Cortex of kidney (tissue), 1 donor: ENCODE measurements at places on chromosomes 4 and X.

GRCh38 chr4:108355902-108356535 lies 187.3 kb upstream of the LEF1 start:
- DNase-seq = no peak

DNA sequence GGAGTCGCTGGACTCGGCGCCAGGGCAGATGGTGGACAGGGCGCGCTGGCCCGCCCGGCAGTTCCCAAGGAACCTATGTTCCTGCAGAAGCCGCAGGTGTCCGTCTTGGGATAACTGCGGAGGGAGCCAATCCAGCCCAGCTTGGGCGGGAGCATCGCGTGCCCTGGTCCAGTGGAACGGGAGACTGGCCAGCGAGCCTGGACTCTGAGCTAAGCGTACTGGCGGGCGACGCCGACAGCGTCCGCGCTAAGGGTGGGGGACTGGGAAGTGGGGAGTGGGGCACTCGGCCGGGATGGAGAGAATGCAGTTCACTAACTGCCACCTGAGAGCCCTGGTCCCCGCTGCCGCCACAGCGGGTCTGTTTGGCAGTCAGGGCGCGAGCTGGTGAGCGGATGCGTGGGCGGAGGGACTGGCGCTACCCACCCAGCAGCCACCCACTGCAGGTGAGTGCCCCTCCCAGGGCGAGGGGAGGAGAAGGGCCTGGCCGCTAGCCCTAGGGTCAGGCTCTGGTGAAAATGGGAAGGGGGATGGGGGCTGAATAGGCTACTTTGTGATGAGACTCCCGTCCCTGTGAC lies 1.3 kb upstream of the MAMLD1 start:
- no peak for DNase-seq

GRCh38 chrX:11337292-11338009 lies 44.2 kb downstream of the AMELX start:
- DNase-seq = no peak

- no peak for DNase-seq
These were observed 240.6 kb downstream of the AFAP1 start for GRCh38 chr4:7699031-7699430.

DNA sequence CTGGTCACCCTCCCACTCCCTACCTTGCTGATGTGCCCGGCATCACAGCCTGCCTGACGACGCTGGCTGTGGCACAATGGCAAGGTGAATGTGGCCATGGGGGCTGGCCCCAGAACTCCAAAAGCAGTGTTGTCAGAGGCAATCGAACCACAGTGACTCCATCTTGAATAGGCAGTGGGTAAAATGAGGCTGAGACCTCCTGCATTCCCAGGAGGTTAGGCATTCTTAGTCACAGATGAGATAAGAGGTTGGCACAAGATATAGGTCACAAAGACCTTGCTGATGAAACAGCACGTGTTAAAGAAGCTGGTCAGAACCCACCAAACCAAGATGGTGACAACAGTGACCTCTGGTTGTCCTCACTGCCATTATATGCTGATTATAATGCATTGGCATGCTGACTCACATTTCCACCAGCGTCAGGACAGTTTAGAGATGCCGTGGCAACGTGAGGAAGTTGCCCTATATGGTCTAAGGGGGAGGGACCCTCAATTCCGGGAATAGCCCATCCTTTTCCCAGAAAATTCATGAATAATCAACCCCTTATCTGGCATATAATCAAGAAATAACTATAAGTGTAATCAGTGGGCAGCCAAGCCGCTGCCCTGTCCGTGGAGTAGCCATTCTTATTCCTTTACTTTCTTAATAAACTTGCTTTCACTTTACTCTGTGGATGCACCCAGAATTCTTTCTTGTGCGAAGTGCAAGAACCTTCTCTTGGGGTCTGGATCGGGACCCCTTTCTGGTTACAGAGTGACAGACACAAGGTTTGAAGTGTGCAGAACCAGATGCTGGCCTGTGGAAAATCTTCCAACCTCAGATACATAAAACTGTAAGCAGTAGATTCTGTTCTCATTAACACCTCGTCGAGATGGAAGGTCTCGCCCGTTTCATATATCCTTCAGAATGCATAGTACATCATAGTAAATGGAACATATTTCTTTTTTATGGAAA lies 26.8 kb upstream of the CLDN24 start:
- DNase-seq = no peak

GRCh38 chrX:139200346-139200745 lies 330.2 kb upstream of the F9 start:
- no peak for DNase-seq

DNA sequence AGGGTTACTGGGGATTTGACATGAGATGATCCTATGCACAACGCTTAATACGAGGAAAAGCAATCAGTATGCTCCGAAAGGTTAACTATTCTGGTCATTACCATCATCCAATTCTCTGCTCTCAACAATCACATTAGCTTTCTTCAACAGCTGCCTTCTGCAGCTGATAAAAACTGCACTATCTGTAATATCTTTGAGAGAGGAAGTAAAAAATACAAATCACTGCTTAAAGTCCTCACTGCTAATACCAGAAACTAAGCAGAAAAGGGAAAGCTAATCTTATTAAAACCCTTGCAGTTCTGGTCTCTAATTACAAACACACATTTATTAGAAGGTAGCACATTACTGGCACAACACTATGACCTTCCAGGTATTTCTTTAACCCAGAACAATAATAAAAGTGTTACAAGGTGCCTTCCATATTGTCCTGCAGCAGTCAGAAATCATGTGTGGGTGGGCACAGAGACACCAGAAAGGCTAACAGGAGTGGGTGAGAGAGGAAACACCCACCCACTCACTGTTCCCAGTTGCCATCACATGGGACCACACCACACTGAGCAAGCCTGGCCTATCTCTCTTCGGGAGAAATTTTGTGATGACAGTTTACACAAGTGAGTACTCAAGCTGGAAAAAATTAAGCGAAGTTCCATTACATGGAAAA lies 71.0 kb downstream of the RELL1 start:
- no peak for DNase-seq

GRCh38 chr4:54484383-54484782 lies 173.4 kb upstream of the KIT start:
- no peak for DNase-seq

- no peak for DNase-seq
These were observed 198.6 kb downstream of the CEP135 start for GRCh38 chr4:56147371-56147770.

DNA sequence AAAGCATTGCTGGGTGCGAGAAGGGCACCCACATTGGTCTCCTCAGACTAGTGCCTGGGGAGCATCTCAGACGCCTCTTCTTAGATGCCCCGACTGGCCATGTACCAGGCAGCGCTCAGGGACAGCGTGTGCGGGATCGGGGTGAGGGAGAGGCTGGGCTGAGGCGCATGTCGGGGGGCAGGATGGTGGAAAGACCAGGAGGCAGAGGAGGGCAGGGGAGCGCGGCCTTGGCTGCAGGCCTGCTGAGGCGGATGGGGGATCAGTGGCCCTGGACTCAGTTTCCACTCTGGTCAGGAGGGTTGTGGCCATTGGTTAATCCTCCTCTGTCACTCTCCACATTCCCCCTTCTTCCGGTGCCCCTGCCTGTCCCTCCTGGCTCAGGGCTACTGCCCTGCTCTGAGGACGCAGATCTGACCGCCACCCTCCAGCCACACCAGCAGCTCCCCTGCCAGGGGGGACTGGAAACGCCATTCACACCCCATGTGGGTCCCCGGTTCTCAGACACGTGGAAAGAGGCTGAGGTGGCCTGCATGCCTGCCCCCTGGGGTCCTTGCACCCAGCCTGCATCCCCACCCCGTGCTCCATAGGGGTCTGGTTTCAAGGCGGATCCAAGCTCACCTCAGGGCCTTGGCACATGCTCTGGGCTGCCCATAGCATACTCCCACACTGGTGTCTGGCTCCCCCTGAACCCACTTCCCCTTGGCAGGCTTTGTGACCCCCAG lies 105.9 kb downstream of the CPZ start:
- DNase-seq = no peak

DNA sequence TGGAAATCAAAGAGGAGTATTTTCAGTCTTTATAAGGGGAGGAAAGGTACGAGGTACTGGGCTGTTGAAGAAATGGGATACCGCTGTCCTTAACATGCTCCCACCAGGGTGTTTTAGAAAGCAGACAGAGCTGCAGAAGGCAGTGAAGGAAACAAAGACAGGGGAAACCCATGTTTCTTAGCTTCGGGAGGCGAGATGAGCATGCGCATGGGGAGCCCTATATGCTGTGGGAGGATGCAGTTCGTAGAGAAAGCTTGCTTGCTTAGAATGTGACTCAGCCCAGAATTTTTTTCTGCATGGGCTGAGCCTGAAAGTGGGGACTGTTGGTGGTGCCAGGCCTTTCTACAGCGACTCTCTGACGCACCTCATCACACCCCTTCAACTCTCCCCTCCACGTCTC lies 28.8 kb upstream of the SCOC start:
- DNase-seq = no peak

DNA sequence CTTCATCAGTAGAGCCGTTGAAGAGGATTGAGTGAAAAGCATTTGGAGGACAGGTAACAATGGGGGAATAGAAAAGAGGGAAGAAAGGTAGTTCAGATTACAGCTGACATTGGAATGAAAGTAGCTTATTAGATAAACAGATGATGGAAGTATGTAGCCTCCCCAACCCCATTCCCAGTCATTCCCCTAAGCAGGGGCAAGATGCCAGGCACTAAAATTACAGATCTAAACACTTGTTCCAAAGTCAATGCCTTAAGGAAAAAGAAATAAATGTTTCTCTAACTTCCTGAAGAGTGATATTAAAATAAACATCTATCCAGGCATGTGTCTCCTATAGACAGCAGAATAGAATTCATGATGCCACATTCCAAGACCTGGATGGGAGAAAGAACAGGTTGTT lies 350.8 kb downstream of the PDGFC start:
- DNase-seq = no peak
